ENCODE measurements at places on chromosomes 7 and 10. TPM values are rescaled to one million over a fixed set of nuclear protein-coding genes. Genes with fewer than 3 reads are reported as not detected.

The SLC13A1 gene
- total RNA-seq, result not detected

The CD36 gene
- total RNA-seq, result 8.5 TPM

The CFTR gene
- total RNA-seq, result not detected

The LEP gene
- total RNA-seq, result not detected

The SEMA3E gene
- total RNA-seq, result not detected

The GPER1 gene
- 3.7 TPM for total RNA-seq

The SFXN4 gene
- 24.3 TPM for total RNA-seq

The LLCFC1 gene
- not detected for total RNA-seq

The OR6V1 gene
- total RNA-seq, result not detected

The ASZ1 gene
- total RNA-seq, result not detected

The IRF5 gene
- 3.3 TPM for total RNA-seq

Data from melanocyte of skin (primary cell).